ENCODE measurements at places on chromosomes 13 and 19.
A peak's percentile ranks its signal among the peaks of the same experiment; 100 is the strongest.

DNA sequence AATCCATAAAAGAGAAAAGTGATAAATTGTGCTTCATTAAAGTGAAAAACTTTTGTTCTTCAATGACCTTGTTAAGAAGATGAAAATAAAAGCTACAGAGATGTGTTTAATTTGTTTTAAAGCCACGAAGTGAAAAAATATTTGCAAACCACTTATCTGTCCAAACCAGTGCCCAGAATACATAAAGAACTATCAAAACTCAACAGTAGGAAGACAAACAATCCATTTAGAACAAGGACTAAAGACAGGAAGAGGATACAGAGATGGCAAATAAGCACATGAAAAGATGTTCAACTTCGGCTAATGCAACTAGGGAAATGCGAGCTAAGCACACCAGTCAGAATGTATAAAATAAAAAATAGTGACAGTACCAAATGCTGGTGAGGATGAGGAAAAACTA, 15.0 kb downstream of the GJB6 start:
- no peak for DNase-seq

GRCh38 chr13:70623239-70623638, 515.0 kb upstream of the KLHL1 start:
- no peak for DNase-seq

DNA sequence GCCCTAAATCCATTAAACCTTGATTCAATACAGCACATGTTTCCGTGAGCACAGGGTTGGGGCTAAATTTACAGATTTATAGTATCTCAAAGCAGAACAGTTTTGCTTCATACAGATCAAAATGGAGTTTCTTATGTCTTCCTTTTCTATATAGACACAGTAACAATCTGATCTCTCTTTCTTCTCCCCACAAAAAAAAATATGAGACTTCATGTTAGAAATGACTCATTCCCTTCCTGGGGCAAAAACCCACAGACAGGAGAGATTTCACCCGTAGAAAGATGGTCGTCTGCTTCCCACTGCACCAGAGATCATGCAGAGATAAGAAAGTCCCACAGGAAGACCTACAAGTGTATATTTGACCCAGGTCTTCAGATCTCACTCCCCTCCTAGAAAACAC, 7.7 kb upstream of the ZNF611 start:
- DNase-seq, result no peak

GRCh38 chr13:33017323-33017929, 1.2 kb downstream of the KL start:
- no peak for DNase-seq

GRCh38 chr13:57748096-57748495, 116.6 kb downstream of the PCDH17 start:
- DNase-seq, result no peak

DNA sequence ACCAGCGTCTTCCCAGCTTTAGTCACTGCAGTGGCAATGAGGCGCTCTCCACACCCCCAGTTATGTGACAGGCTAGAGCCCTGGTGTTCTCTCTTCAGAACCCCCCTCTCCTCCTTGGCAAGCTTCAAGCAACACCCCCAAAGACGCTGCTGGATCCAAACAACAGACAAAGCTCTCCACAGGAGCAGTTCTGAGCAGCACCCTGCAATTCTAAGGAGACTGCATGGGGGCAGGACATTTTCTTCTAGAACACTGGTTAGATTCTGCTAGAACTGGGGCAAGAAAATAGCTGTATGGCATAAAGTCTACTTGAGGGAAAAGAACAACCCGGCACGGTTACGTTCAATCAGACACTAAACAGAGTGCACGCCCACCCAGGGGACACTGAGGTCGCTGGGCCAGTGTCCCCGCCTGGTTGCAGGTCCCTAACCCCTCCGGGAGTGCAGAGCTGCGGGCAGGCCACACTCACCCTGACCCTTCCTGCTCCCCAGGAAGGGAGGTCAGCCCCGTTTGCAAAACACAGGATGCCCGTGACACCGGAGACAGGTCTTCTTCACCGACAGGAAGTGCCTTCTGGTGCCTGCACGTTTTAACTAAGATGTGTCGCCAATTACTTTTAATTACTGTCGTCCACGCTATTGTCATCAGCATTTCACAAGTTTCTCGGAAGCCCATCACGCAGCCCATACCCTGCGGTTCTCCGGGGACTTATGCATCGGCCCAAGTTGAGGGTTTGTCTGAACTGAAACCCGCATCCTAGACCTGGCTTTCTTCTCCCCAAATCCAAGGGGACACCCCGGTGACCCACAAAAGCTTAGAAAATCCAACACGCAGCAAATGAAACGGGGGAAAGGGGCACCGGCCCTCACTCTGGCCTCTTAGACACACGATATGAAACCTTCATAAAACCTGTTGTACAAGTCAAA, 943 bp downstream of the GJB6 start:
- DNase-seq, result no peak

GRCh38 chr19:15869873-15870272, 28.0 kb downstream of the CYP4F2 start:
- DNase-seq, result no peak

GRCh38 chr13:113150550-113151365, 7.7 kb upstream of the PROZ start:
- DNase-seq, result no peak

DNA sequence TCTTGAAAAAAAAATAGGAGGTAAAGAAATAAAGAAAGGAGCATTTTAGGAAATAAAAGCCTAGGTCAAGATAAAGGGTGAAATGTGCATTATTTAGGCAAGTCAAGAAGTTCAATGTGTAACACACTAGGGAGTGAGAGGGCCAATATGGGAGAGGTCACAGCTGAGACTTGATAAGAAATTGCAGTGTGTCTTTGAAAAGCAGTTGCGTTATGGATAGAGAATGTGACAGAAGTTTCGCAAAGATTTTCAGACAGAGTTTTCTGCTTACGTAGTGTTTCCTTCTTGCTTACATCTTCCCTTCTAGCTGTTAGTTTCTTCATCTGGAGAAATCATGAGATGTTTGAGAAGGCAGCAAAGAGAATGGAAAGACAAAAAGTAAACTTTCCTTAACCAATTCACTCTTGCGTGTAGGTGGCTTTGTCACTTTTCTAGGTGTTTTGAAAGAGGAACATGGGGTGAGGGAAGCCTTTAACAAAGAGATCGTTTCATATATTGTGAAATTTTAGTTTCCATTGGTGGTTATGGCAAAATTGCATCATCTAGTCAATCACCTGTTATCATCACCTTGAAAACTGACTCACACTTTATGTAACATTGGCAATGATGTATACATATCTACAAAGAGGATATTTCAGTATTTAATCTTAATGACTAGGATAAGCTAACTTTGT, 975.5 kb downstream of the OLFM4 start:
- no peak for DNase-seq

DNA sequence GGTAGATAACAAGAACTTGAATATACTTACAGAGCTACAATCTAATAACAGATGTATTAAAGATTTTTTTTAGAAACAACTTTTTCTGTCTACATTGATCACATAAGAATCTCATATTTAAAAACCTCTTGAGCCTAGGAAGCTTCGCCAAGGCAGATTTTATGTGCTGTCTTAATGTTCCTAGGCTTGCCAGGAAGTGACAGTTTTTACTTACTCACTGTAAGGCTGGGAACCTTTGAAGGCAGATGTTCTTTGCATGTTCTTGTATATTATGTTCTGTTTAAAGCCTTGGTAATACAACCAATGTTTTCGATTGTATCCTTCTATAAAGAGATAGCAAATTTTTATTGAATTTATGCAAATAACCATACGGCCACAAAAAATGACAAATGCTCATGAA, 492.7 kb downstream of the GPC5 start:
- no peak for DNase-seq

GRCh38 chr19:14113762-14114414, 3.7 kb downstream of the PRKACA start:
- DNase-seq, result no peak

DNA sequence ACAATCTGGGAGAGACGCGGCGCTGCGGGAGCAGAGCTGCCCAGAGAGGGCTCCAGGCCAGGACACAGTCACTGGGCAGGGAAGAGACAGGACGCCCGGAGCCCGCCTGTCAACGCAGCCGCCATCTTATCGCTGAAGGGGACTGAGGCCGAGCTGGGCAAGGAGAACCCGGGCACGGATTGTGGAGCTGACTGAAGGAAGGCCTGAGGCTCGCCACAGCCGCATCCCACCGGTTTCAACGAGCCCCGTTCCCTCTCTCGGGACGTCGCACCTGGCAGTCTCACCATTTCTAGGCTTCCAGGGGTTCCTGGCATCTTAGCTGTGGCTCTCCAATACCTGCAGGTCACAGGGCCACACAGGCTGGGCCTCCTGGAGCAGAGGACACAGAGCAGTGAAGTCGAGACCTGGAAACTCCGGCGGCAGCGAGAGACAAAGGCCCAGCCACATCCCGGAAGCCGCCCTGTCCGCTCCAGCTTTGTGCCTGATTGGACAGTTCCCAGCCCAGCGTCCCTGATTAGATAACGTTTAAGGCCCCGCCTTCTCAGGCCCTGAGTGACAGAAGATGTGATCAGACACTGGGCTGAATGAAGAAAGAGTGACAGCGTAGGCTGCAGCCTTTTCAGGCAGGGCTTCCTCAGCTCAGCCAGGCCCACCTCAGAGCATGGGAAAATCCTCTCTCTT, at the start of gene ZNF91:
TSS of gene ZNF91 (minus strand) at position 431 of the 681 bp plus-strand sequence. CDS start at position 314, 117 bp downstream.
- peak; percentile 94 for DNase-seq

DNA sequence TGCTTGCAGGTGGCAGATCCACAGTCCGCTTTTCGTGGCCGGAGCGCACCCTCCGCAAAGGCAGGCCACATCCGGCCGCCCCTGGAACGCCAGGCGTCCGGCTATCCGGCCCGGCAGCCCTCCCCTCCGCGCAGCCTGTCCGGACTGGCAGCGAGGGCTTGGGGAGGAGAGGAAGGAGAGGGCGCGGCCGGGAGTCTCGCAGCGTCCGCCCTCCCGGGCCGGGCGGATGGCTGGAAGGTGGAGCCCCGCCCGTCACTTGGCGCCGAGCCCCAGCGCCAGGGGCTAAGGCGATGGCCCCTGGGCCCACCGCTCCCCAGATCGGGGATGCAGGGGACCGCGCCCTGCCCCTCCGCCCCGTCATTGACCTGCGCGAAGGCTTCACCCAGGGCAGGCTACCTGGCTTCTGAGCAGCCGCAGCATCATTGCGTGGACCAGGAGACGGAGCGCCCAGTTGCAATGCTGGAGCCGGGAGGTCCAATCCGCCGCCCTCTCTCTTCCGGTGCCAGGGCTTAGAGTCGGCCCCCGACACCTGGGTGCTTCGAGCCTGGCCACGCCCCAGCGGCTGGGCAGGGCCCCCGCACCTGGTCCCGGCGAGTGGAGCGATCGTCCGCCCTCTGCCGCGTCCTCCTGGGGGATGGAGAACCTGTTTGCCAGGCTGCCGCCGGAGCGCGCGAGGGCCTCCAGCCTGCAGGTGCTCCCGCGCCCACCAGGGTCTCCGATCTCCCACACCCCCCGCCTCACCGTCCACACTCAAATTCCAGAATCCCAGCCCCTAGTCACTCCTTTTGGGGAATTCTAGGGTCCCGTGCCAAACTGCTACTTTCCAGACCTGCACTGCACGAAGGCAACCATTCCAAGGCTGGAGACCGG, at the start of gene FUT1:
TSS of gene FUT1 (minus strand) at position 146 of the 870 bp plus-strand sequence. CDS start 1,360 bp downstream, outside the sequence.
- DNase-seq, result peak; percentile 96

DNA sequence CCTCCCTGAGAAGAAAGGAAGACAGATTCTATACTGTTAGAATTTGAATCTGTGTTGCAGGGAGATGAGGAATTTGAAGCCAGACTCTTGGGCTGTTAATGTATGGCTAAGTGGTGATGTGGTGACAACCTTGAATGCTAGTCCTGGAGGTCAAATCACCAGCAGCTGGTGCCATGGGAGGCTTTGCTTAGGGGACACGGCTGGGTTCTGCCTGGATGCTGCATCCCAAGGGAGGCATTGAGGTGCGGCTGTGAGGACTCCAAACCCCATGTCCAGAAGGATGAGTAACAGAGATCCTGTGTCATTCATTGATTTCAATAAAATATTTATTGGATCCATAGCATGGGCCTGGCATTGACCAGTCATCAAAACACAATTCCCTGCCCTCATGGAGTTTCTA, 42.3 kb downstream of the RFX2 start:
- DNase-seq, result no peak

- no peak for DNase-seq
Observed at GRCh38 chr13:21465710-21466160, 6.6 kb upstream of the ZDHHC20 start.

GRCh38 chr19:19938449-19938848, 37.7 kb downstream of the ZNF93 start:
- DNase-seq, result no peak

DNA sequence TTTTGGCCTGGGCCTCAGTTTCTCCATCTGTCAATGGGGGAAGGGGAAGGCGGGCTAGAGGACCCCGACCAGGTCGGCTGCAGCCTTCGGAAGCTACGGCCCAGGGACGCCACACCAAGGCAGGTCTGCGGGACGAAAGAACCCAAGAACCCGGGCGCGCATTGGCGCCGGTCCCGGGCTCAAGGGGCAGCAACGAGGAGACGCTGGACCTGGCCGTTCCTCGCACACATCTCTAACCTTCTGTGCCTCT, 739 bp upstream of the ILF3 start:
- DNase-seq, result no peak

DNA sequence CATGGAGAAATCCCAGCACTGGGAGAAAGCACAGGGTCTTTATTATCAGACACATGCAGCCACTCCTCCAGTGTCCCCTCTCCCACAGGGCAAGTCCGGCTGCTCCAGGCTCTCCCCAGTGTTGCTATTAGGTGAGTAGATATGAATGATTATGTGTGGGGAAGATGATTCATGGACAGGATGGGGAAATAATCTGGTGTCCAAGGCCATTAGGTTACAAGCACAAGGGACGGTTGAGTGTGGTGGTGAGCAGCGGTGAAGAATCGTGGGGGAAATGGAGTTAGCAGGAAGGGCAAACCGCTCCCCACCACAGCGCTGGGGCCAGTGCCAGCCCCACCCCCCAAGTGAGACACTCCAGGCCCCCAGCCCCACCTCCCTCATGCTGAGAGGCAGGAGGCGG, 19.0 kb downstream of the CD177 start:
- no peak for DNase-seq

- no peak for DNase-seq
Observed at GRCh38 chr19:55712804-55713631, 25.2 kb downstream of the NLRP9 start.

DNA sequence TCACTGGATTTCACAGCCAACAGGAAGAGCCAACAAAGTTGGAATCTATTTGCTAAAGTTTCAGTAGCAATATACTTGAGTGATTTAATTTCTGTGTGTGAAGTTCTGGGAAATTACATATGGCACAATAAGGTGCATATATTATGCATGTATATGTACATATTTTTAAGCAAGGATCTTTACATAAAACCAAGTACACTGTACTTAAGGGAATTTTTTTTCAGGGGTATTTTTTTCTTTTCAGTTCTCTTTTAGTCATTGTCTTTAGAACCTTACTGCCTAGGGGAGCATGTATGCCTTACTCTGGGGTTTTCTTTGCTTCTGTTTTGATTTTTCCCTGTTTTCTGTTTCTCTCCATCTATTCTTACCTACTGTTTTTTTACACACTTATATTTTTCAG, 7.4 kb downstream of the RAP2A start:
- DNase-seq, result no peak

- no peak for DNase-seq
Observed at GRCh38 chr19:17716309-17716929, 2.9 kb upstream of the MAP1S start.
